OCI-LY7 (cell line): ENCODE measurements at places on chromosomes 5 and 9.

- no peak for DNase-seq
Measured at GRCh38 chr9:117435630-117436261, 20.9 kb upstream of the ASTN2 start.

DNA sequence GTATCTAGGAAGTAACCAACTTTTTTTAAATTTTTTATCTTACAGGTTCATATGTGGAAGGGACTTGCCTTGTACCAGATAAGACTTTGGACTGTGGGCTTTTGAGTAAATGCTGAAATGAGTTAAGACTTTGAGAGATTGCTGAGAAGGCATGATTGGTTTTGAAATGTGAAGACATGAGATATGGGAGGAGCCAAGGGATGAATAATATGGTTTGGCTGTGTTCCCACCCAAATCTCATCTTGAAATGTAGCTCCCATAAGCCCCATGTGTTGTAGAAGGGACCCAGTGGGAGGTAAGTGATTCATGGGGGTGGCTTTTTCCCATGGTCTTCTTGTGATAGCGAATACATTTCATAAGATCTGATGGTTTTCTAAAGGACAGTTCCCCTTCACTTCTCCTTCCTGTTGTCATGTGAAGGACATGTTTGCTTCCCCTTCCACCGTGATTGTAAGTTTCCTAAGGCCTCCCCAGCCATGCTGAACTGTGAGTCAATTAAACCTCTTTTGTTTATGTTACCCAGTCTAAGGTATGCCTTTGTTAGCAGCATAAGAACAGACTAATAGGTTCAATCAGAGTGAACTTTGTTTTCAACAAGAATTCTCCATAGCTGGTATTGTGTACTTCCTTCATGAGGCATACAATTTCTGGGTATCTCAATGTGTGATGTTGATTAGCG lies 535.6 kb upstream of the MEF2C start:
- no peak for DNase-seq

GRCh38 chr9:93326654-93327053 lies 124.8 kb upstream of the FAM120A start:
- no peak for DNase-seq

DNA sequence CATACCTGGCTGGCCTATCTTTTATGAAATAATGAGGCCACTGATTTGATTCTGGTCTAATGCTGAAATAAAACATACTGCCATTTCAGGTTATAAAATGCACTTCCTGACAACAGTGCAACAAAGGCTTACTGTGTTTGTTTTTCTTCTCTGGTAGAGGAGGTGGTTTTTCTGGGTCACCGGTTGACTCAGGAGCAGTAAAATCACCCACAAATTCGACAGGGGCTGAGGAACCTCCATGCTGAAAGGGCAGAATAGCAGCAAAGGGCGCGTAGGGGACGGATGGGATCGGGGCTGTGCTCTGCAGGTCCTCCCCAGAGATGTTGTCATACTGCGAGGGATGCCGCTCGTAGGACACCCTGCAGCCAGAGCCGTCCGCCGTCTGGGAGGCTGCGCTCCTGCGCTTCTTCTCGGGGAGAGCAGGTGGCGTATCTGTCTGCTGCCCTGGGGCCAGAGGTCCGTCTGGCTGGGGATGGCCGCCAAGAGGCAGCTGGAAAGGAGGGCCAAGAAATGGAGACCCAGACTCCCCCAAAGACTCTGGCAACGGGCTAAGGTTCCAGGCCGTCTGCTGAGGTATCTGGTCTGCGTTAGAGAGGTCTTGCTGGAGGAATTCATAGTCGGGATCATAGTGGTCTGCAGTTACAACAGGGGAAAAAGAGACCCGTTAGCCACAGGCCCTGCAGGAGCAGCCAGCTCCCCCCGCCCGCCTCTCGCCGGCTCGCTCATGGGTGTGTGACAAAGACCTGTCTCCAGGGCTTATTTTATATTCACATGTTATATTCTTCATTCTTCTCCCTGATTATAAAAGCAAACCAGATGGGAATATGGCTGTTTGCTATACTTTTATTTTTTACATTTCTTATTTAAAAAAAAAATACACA lies 80.7 kb downstream of the PRRT1B start:
- DNase-seq: no peak

- peak; percentile 10 for DNase-seq
Measured at GRCh38 chr9:107868186-107868585, 378.6 kb upstream of the KLF4 start.
